Activated naive CD8-positive, alpha-beta T cell treated with anti-CD3 and anti-CD28 coated beads, Interleukin-2, amount 50 U/mL, for 16 hours (primary cell): ENCODE measurements at places on chromosomes 3 and 15.

- no peak for DNase-seq
Observed at GRCh38 chr3:77605865-77606264, 566.0 kb downstream of the ROBO2 start.

GRCh38 chr15:63040509-63040908, 2.0 kb upstream of the TPM1 start:
- DNase-seq, result no peak

DNA sequence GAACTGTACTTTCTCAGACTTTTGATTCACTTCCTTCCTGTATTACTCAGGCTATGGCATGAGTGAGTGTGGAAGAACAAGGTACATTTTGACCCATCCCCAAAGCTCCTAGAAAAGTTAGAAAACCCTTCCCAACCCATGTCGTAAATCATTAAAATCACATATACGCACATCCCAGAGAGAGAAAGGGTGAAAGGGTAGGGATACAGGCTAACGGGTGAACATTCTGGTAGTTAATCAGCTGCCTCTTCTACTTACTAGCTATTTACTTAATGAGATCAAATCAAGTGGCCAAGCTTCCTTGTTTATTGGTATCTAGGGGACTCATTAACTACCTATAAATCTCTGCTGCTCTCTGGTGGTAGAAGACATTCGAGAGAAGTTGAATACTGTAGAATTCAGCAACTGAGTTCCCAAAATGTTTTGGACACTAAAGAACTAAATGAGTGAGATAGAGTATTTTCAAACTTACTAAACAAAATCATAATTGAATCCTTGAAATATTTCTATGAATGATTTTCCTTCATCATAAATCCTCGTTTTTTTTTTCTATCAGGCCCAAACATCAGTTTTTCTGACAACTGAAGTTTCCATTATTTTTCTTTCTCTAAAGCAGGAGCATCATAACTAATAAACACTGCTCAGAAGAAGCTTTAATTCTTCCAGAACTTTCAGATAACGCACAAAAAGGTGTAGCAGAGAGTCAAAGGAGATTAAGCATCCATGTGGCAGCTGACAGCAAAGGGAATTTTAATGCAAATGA, 124.2 kb downstream of the IMPG2 start:
- DNase-seq, result no peak

GRCh38 chr15:52438047-52438446, 90.6 kb downstream of the MYO5A start:
- no peak for DNase-seq

DNA sequence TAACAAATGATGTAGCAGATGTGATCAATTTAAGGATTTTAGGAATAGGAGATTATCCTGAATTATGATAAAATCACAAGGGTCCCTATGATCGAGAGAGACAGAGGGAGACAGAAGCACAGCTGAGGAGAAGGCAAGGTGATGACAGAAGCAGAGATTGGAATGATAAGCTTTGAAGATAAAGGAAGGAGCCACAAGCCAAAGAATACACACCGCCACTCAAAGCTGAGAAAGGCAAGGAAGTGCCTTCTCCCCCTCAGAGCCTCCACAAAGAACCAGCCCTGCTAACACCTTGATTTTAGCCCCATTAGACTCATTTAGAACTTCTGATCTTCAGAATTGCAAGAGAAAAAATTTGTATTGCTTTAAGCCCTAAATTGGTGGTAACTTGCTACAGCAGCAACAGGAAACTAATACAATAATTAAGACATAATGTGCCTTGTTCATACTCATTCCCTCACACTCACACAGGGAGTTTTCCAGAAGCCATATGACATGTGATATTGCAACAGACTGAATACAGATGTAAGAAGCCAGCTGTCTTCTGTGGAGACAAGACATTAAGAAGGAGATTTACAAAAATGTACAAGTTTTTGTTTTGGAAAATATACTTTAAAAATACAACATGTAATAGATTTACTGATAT, 38.2 kb downstream of the TRANK1 start:
- DNase-seq, result no peak

- DNase-seq, result no peak
Observed at GRCh38 chr3:110767838-110768237, 303.8 kb upstream of the NECTIN3 start.

GRCh38 chr3:177144922-177145321, 52.4 kb downstream of the TBL1XR1 start:
- DNase-seq, result no peak

DNA sequence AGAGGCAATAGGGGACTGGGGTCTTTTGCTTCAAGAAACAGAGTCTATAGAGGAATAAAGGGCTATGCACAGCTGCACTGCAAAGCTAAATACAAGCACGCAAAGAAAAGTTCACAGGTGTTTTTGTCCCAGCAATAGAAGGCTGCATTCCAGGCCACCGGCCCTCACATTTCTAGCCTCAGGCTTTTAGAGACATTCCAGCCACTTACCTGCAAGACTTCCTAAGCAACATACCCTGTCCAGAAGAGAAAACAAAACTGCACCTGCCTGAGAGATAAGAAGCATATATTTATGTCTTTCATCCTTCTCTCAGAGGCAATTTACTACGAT, 220.5 kb downstream of the OPA1 start:
- no peak for DNase-seq

- DNase-seq, result no peak
Observed at GRCh38 chr3:51876186-51876585, 785 bp upstream of the IQCF5 start.

- DNase-seq, result no peak
Observed at GRCh38 chr15:42191610-42192346, 16.3 kb downstream of the VPS39 start.

DNA sequence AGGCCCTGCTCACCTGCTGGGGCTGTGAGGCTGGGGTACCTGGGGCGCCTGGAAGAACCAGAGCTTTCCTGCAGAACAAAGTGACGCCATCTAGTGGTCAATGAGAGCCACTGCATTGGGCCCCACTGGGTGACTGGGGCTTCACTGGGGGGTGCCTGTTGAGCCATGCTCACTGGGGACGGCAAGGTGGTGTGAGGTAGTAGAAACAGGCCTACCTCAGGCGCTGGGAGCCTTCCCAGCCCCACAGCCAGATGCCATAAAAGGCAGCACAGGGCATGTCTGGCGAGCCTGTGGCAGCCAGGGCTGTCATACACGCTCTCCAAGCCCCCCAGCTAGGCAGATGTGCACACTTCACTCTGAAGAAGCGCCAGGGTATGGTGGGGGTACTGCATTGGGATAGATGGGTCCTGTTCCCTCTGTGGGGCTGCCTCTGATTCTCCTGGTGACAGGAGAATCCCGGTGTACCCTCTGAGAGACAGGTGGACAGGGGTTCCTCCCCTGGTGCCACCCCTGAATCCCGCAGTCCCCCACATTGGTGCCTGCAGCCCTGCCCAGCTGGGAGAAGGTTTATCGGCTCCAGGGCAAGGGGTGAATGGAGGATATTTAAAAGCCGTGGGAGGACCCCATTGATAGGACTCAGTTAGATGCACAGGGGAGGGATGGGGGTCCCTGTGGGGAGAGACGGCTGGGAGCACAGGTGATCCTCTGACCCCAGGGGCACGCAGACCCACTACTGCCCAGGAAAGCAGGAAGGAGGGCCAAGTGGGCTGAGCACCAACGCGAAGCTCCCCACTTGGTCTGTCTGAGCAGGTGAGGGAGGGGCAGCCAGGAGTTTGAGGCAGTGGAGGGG, 178.8 kb downstream of the NSMCE3 start:
- DNase-seq, result peak; percentile 25

DNA sequence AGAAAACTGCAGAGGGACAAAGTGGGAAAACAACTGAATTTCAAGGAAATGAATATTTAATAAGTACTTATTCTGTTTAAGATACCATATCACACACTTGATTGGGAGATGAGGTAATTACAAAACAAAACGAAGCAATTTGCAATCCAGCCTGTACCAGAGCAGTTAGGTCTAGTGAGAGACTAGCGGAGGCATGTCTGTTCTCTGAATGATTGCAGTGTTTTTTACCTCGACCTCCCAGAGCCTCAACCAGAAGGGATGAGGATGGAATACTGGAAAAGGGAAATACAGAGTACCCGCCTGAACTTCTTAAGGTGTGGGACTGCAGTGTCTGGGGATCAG, 59.5 kb downstream of the PIK3CB start:
- DNase-seq, result no peak

DNA sequence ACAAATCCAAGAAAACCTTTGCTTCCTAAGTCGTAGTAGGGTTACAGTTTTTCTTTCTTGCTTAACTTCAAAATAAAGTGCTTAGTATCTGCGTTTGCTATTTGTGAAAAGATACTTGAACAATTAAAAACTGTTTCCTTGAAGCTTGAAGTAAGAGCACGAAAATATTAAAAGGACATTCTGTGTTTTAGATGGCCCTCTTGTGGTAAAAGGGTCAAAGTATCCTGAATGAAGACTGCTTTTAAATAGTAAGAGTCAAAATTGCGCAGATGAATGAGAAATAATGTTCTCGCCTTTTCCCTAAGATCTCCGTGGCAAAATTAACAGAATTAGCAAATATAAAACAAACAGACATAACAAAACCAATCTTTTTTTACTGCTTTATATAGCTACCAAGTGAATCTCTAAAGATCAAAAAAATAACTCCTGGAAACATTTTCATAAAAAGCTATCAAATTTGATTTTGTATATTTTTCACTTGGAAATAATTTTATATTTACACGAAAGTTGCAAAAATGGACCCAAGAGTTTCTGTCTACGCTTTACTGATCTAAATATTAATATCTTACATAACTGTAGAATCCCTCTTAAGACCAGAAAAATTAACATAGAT, 175.4 kb downstream of the MBNL1 start:
- no peak for DNase-seq

- no peak for DNase-seq
Observed at GRCh38 chr3:183954875-183955274, 62.8 kb downstream of the ABCC5 start.

DNA sequence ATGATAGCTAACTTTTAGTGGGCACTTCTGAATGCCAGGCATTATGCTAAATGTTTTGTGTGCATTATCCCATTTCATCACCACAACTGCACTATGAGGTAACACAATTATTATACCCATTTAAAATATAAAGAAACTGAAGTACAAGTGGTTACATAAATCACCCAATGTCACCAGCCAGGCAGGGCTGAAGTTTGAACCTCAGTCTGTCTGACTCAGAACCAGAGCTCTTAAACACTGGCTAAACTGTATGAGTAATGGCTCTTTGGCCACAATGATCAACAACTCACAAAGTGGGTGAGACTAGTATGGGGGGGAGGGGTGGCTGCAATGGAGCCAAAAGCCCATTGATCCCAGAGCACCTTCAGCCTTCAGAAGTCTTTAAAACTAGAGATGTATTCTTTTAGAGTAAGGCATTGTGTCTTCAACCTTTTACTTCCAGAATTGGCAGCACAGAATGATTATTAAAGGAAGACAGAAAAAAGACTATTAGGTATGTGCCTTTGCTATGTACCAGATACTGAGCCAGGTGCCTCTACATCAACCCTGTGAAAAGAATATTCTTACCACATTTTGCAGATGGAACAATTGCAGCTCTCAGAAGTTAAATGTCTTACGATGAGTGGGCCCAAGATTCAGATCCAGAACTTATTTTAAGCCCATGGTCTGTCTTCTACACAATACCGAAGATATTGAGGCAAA, 166.9 kb downstream of the UACA start:
- DNase-seq, result no peak

- DNase-seq, result no peak
Observed at GRCh38 chr3:36874424-36874823, 70.4 kb downstream of the TRANK1 start.

DNA sequence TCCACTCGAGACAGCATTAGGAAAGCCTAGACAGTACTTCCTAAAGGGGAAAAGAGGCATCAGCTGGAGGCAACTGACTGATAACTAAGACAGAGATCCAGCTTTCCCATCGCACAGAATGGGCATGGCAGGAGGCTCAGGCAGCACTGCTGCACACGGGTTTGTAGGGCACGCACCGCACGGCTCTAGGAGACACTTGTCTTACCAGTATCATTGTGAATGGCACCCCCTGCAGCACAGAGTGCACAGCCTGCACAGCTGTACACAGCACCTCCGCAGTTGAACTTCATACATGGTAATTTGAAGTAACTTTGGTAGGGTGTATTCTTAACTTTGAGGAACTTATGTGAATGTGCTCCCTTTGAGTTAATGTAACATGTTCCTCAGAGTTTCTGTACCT, 281.6 kb downstream of the PLCL2 start:
- no peak for DNase-seq

- DNase-seq, result no peak
Observed at GRCh38 chr15:78220713-78221112, 13.7 kb downstream of the ACSBG1 start.

DNA sequence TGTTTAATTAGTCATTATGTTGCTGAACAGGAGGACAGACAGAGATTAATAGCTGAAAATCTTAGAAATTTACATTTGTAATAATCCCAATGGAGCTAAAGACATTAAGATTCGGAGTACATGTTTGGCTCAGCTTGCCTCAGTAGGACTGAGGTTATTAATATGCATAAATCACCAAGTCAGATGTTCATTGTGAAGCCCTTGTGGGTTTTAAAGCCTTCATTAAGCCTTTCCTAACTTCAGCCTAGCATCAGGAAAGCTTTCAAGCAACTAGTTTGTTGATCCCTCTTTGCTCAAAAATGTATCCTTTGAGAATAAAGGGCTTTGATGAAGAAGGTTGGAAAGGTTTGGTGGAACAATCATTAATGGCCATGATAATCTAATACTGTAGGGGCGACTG, 178.2 kb upstream of the CGNL1 start:
- DNase-seq, result no peak

DNA sequence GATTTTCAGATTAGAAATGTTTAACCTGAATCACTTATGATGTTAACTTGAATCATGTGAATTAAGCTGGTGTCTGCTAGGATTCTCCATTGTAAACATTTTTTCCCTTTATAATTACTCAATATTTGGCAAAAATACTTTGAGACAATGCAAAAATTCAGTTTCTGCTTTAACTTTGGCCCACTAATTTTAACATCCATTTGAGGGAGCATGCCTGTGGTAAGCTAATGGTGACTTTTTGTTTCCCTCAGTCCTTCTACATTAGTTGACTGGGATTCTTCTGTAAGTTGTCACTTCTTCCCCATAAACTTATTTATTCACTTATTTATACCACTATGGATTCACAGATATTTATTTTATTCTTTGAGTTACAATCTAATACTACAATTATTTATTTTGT, 59.3 kb downstream of the PIK3R4 start:
- DNase-seq, result no peak

- DNase-seq, result no peak
Observed at GRCh38 chr3:121796970-121797369, 37.9 kb downstream of the IQCB1 start.

DNA sequence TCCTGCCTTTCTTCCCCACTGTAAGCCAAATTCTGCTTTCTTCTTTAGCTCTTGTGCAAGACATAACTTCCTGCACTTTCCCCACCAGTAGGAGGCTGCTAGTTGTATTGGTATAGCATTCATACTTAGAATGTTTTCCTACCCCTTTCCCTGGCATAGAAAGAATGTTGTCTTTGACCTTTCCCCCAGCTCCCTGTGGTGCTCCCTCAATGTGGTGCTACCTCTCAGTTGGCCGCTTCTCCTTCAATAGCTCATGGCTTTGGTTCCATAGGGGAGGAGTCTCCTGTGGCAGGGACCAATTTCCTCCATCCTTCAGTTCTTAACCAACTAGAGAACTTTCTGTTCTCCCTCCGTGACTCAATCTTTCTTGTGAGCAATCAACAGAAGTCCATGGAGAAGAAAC, 67.5 kb upstream of the AKAP13 start:
- no peak for DNase-seq
